ENCODE measurements at places on chromosomes 1 and 21. TPM values are rescaled to one million over a fixed set of nuclear protein-coding genes. Genes with fewer than 3 reads are reported as not detected.
A peak's percentile ranks its signal among the peaks of the same experiment; 100 is the strongest.

The RGS5 gene
- 69.5 TPM for total RNA-seq

- DNase-seq = no peak
Measured at GRCh38 chr1:221274373-221274772, 395.1 kb downstream of the HLX start.

The COL6A1 gene
- total RNA-seq = 156 TPM

GRCh38 chr1:61434276-61434675 lies 290.7 kb downstream of the TM2D1 start:
- DNase-seq = no peak

DNA sequence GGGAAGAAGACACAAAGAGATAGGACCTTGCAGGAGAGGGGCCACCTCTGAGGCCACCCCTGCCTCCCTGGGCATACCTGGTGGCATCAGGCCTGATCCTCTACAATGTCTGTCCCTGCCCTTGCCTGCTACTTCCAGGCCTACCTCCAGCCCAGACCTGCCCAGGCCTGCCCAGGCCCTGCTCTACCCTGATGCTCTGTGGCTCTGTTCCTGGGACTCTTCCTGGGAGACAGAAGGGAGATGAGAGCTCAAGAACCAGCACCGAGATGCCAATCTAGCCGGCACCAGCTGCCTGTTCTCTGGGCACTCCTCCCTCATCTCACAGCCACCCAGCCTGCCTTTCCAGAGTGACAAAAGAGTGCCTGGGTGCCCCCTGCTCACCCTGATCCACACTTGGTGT lies 2.7 kb downstream of the CELF3 start:
- no peak for DNase-seq

DNA sequence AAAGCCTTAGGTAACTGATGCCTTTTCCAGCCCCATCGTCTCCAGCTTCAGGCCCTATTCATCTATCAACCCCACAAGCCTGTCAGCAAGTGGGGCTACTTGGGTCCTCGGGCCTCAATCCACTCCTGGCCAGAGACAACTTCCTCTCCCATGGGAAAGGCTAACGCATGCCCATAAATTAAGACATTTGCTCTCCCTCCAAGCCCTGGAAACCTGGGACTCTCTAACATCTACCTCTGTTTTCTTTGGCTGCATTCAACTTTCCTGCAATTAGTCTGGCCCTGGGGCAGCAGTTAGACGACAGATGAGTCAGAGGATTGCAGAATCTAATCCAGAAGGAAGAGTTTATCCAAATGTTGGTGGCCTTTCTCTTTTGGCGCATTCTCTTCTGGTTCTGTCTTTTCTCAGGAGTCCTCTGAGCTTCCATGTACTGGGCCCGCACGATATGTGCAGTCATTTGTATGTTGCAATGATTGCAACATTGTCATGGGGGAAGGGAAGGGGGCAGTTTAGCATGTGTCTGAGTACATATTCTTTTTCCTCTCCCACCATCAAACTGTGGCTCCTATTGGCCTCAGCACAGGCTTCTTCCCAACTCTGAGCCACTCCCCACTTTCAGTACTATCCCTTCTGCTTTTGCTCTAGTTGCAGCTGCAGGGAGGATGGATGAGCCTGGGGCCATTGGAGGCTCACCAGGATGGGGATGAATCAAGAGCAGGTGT lies 54.4 kb downstream of the NAV1 start:
- no peak for DNase-seq

DNA sequence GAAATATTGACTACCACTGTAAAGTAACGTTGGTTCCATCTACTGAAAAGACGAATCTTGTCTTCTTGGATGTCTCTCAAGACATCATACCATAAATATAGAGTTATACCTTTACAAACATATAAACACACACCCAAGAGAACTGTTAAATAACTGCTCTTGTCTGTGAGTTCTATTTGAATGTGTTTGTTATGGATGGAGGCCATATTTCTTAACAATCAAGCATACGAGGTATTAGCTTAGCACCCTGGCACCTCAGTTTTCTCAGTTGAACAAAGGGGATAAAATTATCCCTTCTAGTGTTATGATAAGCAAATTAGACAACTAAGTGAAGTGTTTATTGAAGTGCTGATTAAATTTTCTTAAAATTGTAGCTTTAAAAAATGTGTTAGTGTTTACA lies 336.6 kb upstream of the ZRANB2 start:
- DNase-seq = no peak

- no peak for DNase-seq
Measured at GRCh38 chr1:1307261-1307922, 338 bp downstream of the ACAP3 start.

- no peak for DNase-seq
Measured at GRCh38 chr1:231494439-231495110, 33.9 kb upstream of the TSNAX start.

GRCh38 chr1:183262628-183263200 lies 76.7 kb downstream of the LAMC2 start:
- no peak for DNase-seq

- no peak for DNase-seq
Measured at GRCh38 chr1:230268371-230269170, 157.6 kb downstream of the PGBD5 start.

- no peak for DNase-seq
Measured at GRCh38 chr1:14190508-14190907, 408.0 kb upstream of the KAZN start.

- DNase-seq = peak; percentile 34
Measured at GRCh38 chr1:234096161-234096770, 191.8 kb downstream of the SLC35F3 start.

DNA sequence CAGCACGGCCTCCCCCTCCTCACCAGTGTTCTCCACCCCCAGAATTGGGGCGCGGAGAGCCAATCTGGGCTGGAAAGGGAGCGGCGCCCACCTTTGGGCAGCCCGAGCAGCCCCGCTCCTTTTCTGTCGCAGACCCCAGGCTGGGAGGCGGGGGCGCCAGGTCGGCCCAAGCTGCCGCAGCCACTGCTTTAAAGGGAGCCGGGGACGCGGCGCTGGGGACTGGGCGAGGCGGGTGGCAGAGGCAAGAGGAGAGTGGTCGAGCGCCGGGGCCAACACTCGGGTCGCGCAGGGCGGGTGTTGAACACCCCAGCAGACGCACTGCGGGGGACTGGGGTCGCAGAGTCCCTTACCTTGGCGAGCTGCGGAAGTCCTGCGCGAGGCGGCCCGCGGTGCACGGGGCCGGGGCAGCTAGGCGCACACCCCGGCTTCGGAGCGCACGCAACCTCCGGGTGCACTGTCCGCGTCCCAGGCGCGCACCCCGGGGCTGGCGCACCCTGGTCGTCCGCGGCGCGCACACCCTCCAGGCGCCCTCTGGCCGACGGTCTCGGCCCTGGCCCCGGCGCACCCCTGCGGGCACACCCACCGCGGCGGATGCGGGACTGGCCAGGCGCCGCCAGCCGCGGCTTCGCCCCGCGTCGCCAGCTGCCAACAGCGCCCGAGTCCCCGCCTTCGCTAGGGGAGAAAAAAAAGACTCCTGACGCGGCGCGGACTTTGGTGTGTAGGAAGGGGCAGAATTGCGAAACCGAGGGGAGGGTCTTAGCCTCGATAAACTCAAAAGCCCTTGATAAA lies at the start of gene KANK4:
Gene KANK4 (minus strand): TSS at position 679 of the 789 bp plus-strand sequence. CDS start 37,870 bp downstream, outside the sequence.
- no peak for DNase-seq

DNA sequence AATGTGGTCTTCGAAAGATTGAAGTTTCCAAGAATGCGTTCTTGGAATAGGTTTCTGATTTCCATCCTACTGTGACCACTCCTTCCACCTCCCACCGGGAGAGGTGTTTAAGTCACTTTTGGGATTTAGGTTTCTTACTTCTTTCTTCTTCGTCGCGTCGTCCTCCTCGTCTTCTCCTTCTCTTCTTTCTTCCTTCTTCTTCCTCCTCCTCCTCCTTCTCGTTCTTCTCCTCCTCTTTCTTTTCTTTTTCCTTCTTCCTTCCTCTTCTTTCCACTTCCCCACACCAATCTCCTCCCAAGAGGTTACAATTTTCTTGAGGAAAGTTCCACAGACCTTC lies 2.1 kb downstream of the CACHD1 start:
- DNase-seq = no peak

The CRB1 gene
- total RNA-seq = 36.8 TPM

- DNase-seq = peak; percentile 50
Measured at GRCh38 chr1:18630511-18631495, at the start of gene PAX7. Gene PAX7, plus strand, starts transcription at chr1:18630846. Its CDS starts 758 bp downstream, at chr1:18631604.

DNA sequence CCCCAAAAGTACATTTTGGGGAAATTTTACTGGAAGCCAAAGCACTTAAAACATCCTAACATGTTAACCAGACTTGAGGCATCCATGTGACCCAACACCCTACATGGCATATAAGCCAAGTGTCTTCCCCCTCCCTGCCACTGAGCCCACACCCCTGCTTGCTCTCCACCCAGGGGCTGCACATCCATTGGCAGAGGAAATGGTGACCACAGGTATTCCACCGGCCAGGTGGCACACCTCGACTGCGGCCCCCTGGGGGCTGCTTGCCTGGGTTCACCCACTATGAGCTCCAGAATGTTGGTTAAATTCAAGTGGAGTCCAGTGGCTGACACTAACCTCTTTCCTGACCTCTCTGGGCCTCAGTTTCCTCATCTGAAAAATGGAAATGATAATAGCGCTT lies 64.4 kb upstream of the FAM20B start:
- DNase-seq = no peak

- DNase-seq = no peak
Measured at GRCh38 chr21:45209685-45210284, 77.9 kb downstream of the POFUT2 start.

The COL16A1 gene
- 60.6 TPM for total RNA-seq

The PTGS2 gene
- 3.4 TPM for total RNA-seq

DNA sequence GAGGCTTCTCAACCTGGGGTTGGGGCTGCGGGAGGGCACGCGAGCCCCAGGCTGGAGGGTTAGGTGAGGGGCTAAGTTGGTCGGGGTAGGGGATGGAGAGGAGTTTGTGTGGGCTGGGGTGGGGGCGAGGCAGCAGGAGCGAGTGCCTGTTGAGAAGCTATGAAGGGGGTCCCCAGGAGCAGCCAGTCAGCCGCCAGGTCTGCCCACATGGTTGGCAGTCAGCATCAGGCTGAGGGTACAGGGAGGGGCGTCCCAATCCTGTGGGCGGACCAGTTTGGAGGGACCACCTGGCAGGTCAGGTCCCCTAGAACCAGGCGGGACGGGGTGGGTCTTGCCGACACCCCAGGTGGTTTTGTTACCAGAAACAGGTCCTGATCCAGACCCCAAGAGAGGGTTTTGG lies 400 bp upstream of the TRIM17 start:
- no peak for DNase-seq

The CD101 gene
- total RNA-seq = 1.4 TPM

DNA sequence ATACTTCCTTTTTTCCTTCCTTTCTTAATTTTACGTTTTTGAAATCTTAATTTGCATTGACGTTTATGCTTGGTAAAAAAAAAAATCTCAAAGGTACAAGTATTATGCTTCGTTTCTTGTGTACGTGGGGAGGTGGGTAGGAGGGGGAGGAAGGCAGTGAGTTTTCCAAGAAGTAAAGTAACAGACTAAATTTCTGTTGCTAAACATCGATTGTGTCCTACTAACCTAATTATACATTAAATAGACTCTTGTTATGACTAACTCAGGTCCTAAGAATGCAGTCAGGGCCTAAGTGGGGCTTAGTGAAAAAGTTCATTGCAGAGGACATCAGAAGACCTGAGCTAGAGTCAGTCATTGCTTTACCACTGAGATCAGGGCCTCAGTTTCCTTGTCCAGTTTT lies 17.5 kb downstream of the NEK7 start:
- no peak for DNase-seq

- DNase-seq = no peak
Measured at GRCh38 chr1:215958841-215959240, 391.7 kb downstream of the KCTD3 start.

DNA sequence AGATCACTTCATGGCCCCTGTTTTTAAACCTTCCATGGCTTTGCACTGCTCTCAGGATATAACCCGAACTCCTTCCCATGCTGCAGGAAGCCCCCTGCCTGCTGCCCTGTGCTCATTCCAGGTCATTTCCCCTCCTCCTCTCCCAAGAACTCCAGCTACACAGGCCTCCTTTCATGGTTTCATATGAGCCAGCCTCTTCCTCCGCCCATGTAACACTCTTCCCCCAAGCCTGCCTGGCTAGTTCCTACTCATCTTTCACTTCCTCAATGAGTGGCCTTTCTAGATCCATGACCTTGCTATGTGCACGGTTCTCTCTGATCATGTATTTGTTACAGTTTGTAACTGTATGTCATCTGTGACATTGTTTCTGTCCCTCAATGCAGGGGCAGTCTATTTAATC lies 3.1 kb upstream of the NCF2 start:
- no peak for DNase-seq

DNA sequence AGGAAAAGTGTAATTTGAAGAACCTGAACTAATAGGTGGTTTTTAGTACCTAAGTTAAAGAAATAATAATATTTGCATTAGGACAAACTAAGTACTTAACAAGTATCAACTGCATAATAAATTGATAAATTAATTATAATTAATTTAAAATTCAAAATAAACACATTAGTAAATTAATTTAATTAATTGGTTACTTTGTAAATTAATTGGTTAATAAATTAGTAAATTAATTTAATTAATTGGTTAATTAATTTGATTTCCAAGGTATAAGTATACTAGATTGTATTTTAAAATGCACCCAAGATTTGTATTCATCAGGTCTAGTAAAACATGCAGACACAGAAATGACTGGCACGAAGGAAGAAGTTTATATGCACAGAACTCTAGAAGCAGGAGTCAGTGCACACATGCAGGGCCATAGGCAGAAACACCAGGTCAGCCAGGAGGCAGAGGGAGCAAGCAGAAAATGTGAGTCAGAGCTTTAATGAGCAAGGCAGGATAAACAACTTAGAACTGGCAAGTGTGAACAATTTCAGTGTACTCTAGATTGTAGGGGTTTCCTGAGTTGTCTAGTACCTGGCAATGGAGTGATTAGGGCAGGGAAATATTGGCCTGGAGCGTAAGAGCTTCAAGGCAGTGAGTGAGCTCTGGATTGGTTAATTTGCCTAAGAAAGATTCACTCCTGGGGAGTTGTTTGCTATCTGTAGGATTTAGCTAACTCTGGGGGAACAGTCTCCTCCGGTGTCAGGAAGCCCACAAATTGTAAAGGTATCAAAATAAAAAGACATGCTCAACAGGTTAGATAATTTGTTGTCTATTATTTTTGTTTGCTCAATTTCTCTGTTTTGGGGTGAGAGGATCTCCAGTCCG lies 665.7 kb downstream of the MRPL39 start:
- DNase-seq = no peak

Measured in spinal cord (tissue), 10 donors.